ENCODE measurements at places on chromosomes 6 and 20.

DNA sequence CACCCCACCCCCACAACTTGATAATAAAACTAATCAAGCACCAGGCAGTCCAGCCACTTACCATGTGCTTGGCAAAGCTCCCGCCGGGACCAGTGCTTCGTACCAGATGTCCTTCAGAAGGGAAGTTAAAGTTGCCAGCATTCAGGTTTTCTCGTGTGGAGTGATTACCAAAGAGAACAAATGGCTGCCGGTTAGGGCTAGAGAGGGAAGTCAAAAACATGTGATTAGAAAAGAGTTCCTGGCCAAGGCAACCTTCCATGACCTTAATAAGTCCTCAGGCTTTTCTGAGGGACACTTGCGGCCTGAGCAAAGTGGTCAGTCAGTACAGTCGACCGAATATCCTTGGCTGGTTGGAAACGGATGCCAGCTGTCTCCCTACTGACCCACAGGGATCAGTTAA is 67.0 kb downstream of the DNAAF9 start:
- DNase-seq, result no peak

GRCh38 chr6:32436995-32437836 is 2.5 kb upstream of the HLA-DRA start:
- no peak for DNase-seq

GRCh38 chr6:17450832-17451231 is 57.4 kb downstream of the CAP2 start:
- DNase-seq, result no peak

DNA sequence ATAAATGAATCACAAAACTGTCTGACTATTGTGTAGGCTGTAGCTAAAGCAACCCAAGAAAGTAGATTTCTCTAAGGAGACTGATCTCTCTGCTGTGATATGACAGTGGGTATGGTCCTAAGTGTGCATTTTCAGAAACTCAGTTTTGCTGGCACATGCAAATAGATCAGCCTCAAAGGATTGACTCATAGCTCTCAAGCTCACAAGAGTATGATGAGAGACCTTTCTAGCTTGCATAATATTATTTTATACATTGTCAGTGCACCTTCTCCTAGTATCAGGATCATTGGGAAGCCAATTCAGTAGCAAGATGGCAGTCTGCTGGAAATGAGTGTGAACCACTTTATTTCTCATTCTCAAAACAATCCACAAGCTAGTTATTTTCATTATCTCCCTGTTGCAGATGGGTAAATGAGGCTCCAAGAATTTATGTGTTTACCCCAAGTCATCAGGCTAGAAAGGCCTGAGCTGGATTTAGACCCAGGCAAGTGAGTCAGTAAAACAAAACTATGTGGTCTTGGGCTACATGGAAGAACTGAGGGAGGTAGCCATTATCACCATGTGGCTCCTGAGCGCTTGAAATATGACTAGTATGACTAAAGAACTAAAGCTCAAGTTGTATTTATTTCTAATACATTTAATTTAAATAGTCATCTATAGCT is 27.9 kb upstream of the PLCB4 start:
- no peak for DNase-seq

DNA sequence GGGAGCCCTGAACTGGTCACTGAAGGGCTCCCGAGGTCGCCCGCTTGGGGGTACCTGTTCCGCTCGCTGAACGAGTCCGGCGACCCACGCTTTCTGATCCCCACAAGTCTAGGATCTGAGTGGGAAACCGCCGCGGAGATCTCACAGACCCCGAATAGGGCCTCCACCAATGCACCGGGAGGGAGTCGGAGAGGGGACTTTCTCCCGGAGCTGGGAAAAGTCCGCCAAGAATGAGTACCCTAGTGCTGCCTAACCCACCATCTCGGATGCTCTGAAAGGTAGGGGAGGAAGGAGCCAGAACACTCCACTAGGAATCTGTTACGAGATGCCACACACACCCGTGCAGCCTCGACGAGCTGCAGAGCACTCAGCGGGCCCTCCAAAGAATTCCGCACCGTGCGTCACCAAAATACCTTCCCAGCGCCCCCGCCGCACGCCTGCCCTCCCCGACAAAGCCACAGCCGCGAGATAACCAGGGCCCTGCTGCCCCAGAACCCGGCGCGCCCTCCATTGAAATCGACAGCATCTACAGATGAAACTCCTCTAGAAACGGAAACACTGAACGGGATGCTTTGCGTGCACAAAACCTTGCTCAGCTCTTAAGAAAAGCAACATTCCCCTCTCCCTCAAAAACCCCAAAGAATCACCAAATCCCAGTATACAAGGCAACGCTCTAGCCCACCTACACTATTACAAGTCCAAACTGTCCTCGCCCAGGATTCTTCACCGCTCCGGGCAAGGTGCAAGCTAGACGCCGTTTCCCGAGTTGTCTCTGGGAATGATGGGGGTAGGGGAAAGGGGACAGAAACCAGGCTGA is 686 bp downstream of the COL12A1 start:
- DNase-seq, result no peak

DNA sequence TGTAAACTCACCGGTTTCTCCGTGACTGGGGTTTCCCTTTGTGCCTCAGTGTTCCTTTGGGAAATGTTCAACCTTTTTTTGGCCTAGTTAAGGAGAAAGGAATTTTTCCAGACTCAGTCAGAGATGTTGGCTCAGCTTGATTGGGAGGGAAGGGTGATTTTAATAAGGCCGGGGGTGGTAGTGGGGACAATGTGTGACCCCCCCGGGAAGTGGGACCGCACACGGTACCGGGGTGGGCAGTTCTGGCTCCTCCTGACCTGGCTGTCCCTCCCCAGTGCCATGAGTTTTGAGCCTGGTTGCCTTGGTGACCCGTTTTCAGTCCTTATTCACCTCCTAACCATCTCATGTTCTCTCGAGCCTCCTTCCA is 132.7 kb downstream of the SNX5 start:
- DNase-seq, result no peak

- no peak for DNase-seq
These were observed 160.5 kb upstream of the AGPAT4 start for GRCh38 chr6:161434350-161434749.

- no peak for DNase-seq
These were observed 58.9 kb downstream of the THBS2 start for GRCh38 chr6:169194737-169195136.
